ENCODE measurements at places on chromosomes 12 and 14. TPM values are rescaled to one million over a fixed set of nuclear protein-coding genes. Genes with fewer than 3 reads are reported as not detected.

Gene SPTB
- 0.14 TPM for total RNA-seq

Gene EIF2B2
- 37.1 TPM for total RNA-seq

Gene TAS2R42
- total RNA-seq: not detected

Gene POTEM
- total RNA-seq: not detected

Gene GLI1
- 0.18 TPM for total RNA-seq

Gene STAC3
- total RNA-seq: 0.14 TPM

Gene AKT1
- total RNA-seq: 149 TPM

Gene HOXC11
- 0.14 TPM for total RNA-seq

Gene IKZF4
- total RNA-seq: 0.57 TPM

Gene FAM181A
- total RNA-seq: not detected

Gene MAPK1IP1L
- 9.7 TPM for total RNA-seq

Gene TBX5
- total RNA-seq: 1.3 TPM

Gene CD4
- 0.43 TPM for total RNA-seq

Gene ATG14
- total RNA-seq: 13.2 TPM

Gene OTOGL
- total RNA-seq: 0.14 TPM
